ENCODE measurements at places on chromosomes 1 and 21.

- no peak for DNase-seq
Observed at GRCh38 chr1:238063454-238063853, 172.7 kb upstream of the ZP4 start.

DNA sequence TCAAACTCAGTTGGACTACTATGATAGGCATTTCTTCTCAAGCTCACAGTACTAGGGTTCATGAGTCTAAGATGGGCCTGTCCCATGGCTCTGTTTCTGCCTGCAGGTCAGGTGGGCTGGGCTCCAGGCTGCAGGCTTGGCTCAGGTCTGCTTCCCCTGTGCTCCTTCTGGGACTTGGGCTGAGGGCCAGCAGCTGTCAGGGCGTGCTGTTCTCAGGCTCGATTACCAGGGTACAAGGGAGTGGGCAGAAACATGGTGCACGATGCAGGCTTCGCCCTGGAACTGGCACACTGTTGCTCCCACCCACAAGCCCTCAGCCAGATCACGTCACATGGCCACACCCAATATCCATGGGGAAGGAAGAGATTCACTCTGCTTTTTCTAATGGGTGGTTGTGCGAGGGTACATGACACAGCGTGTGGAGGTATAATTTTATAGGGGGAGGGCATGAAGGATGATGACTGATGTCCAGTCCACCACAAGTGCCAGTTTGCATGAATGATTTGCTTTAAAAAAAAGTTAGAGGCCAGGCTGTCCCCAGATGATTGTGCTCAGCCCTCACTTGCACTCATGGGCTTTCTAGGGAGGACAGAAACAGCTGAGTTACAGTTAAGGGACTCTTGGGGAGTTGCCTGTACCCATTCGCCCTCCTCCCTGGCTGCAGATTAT is 118.0 kb downstream of the ACTL8 start:
- DNase-seq = no peak

DNA sequence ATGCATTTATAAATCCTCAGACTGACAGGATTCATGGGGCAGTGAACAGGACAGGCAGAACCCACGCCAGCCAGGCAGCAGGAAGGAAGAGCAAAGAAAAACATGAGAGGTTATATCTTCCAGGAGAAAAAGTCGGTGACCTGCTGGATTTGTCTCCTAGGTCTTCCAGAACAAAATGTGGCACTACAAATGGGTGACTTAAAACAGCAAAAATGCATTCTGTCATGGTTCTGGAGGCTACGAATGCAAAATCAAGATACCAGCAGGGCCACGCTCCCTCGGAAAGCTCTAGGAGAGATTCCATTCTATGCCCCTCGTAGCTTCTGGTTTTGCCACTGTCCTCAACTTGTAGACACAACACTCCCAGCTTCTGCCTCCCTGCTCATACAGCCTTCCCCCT is 63.4 kb downstream of the PSMG1 start:
- DNase-seq = no peak

GRCh38 chr1:158043232-158043631 is 49.8 kb downstream of the KIRREL1 start:
- DNase-seq = no peak

GRCh38 chr1:209404577-209404976 is 178.9 kb upstream of the CAMK1G start:
- no peak for DNase-seq

DNA sequence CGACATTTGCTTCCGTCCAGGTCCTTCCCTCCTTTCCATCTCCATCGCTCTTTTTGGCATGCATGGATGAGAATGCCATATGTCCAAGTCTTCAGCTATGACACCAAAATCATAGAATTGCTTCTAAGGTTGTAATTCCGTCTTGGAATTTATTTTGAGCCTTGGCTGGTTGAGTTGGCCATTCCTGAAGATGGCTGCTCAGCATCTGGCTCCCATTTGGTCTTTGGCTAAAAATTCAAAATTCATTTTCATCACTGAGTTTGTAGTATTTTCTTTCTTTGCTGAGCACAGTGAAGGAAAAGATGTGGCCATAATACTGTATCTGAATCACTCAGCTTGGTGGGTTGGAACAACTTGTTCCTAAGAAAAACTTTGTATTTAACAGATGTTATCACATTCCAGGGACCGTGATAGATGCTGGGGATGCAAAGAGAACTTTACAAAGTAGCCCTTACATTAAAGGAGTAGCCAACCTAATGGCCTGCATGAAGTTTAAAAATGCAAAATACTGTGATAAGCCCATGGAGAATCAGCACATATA is 15.6 kb downstream of the JUN start:
- no peak for DNase-seq
